ENCODE measurements at places on chromosomes 13 and 19. TPM values are rescaled to one million over a fixed set of nuclear protein-coding genes. Genes with fewer than 3 reads are reported as not detected.

DNA sequence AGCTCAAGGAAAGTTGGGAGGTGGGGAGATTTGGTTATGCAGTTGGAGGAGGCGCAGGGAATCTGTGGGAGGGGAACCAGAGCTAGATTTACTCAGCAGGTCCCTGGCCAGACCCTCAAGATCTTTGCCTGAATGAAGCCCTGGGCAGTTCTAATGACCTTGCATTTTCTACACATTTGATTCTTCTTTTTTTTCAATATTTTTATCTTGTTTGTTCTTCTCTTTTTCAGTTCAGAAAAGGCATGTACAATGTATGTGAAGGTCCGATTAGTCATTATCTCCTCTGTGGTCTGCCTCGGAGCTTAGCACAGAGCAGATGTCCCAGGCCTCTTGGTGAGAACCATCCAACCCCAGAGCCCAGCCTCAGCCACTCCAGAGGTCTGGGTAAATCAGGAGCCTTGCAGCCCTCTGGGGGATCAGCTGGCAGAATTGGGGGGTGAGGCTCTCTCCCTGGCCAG, 24.2 kb downstream of the SERP2 start:
- no peak overlapping the region for H3K4me3 ChIP-seq
- peak; percentile 36 for DNase-seq
- H3K27ac ChIP-seq = peak overlapping the region; percentile 13
- no peaks in the 10 kb centered on the region for H3K27me3 ChIP-seq
- no peaks in the 10 kb centered on the region for H3K4me1 ChIP-seq

DNA sequence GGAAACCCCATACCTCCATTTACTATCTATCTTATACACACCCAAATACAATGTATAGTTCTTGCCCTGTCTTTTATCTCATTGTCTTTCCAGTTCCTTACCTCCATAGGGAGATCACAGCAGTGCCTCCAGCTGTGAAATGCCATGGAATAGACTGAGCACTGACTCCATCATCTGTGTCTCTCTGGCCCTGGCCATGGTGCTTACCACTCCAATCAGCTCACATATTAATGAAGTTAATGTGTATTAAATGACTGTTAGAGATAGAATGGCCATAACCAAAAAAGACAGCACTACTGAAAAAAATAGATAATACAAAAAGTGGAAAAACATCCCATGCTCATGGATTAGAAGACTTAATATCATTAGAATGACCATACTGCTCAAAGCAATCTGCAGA, 240.4 kb upstream of the SOX21 start:
- H3K4me3 ChIP-seq = no peak overlapping the region
- H3K4me1 ChIP-seq = no peaks in the 10 kb centered on the region
- H3K27me3 ChIP-seq = no peaks in the 10 kb centered on the region
- H3K27ac ChIP-seq = no peak overlapping the region
- DNase-seq = no peak

DNA sequence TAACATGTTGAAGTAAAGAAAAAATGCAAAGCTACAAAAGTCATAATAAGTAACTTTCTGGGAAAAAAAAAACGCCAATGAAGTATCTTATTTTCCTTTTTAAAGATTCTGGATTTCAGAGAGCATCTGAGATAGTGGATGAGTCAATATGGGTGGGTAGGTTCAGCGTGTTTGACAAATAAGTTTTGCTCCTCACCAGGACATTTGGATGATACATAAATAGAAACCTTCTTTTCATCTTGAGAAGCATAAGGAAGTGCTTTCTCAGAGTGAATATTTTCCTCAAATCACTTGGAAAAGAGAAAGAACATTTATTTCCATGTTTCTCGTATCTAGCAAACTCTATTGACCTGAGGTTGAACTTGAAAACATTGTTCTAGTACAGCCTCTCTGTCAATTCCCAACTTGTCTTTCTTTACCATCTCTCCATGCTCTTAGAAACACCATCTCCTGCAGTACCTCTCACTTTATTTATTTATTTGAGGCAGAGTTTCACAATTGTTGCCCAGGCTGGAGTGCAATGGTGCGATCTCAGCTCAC, 463.2 kb downstream of the KLF5 start:
- H3K36me3 ChIP-seq = no peaks in the 10 kb centered on the region
- no peak overlapping the region for H3K4me3 ChIP-seq
- no peaks in the 10 kb centered on the region for H3K27me3 ChIP-seq

The SHISA7 gene
- total RNA-seq = not detected

DNA sequence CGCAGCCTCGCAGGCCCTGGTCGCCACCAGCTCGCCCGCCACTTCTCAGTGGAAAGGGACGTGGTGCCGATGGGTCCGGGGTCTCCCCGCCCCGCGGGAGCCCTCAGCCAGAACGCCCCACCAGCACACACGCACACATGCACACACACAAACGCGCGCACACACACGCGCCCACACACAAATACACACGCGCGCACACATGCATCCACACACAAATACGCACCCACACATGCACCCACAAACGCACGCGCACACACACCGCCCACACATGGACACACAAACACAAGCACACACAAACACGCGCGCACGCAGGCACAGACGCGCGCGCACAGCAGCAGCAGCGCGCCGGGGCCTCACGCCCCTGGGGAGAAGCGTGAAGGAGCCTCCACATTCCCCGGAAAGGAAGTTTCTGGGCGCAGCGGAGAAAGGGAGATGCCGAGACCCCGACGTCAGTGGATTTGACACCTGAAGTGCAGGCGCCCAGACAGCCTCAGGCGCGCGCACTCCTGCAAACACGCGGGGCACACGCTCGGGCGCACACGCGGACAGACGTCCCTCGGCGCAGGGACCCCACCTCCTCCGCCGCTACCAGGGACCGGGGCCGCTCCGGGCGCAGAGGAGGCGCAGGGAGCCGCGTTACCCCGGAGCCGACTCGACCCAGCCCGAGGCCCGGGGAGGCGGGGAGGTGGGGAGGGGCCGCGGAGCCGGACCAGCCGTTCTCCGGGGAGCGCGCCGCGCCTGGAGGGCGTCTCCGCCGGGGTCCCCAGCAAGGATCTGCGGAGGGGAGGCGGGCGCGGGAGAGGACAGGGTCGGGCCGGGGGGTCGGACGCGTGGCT, 622 bp downstream of the RASA3 start:
- H3K27me3 ChIP-seq = no peaks in the 10 kb centered on the region
- DNase-seq = peak; percentile 87
- H3K4me1 ChIP-seq = peaks cover 42% of the 10 kb centered on the region
- H3K36me3 ChIP-seq = no peaks in the 10 kb centered on the region

GRCh38 chr19:55116232-55116858, 1.1 kb downstream of the PPP1R12C start:
- peaks cover 9% of the 10 kb centered on the region for H3K36me3 ChIP-seq
- H3K4me3 ChIP-seq = peak overlapping the region; percentile 86
- peak; percentile 92 for DNase-seq

DNA sequence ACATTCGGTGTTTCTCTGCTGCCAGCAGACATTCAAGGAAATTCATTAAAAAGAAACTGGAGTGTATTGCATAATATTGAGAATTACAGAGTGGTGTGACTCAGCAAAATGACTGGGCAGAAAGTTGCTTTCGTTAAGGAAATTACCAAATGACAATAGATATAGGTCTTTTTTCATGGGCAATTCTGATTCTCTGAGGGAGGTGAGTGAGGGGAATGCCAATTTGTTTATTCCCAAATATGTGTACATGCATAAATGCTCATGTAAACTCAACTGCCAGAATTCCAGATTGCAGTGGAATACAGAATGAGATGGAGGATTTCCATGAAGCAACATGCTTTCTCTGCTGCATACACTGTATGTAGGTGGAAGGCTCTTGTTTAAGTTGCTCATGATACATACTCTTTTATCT, 1730.1 kb downstream of the SLITRK5 start:
- H3K4me1 ChIP-seq = no peaks in the 10 kb centered on the region
- H3K27ac ChIP-seq = no peak overlapping the region
- H3K36me3 ChIP-seq = no peaks in the 10 kb centered on the region
- H3K4me3 ChIP-seq = no peak overlapping the region

Data from spleen (tissue), 13 donors.